ENCODE measurements at places on chromosomes 5 and 9.

DNA sequence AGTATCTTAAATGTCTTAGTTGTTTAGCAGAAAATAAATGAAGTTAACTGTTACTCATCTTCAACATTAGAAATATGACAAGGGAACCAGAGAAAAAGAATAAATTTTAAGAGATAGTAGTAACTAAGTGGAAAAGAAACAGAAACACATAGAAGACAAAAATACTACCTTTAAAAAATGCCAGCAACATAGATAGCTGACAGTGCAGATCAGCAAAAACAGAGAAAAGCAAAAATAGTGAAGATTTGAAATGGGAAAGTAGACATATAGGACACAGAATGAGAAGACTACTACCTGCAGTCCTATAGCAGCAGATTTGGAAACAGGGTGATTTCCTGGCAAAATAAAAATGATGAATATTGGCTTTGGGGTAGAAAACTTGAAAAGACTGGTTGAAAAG, 48.5 kb downstream of the ICE1 start:
- H3K27me3 ChIP-seq: no peaks in the 10 kb centered on the region
- H3K27ac ChIP-seq: no peak overlapping the region
- no peaks in the 10 kb centered on the region for H3K4me1 ChIP-seq
- DNase-seq: no peak

GRCh38 chr5:141843156-141843927, 34.9 kb downstream of the PCDH1 start:
- no peak overlapping the region for H3K4me3 ChIP-seq
- peak; percentile 87 for DNase-seq
- H3K27ac ChIP-seq: no peak overlapping the region
- H3K36me3 ChIP-seq: no peaks in the 10 kb centered on the region
- no peaks in the 10 kb centered on the region for H3K27me3 ChIP-seq

DNA sequence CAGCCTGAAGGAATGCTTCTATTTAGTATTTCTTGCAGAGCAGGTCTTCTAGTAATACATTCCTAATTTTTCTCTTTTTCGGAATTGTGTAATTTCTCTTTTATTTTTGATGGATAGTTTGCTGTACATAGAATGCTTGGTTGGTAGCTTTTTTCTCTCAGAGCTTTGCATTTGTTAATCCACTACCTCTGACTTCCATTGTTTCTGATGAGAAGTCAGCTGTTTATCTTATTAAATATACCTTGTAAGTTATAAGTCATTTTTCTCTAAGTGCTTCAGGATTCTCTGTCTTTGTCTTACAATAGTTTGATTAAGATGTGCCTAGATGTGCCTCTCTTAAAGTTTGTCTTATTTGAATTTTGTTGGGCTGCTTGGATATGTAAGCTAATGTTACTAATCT, 101.9 kb downstream of the HTR1A start:
- H3K36me3 ChIP-seq: no peaks in the 10 kb centered on the region
- H3K27ac ChIP-seq: no peak overlapping the region
- no peaks in the 10 kb centered on the region for H3K4me1 ChIP-seq

- DNase-seq: peak; percentile 86
- H3K27ac ChIP-seq: no peak overlapping the region
- peaks cover 13% of the 10 kb centered on the region for H3K4me1 ChIP-seq
- no peaks in the 10 kb centered on the region for H3K36me3 ChIP-seq
- no peak overlapping the region for H3K4me3 ChIP-seq
Observed at GRCh38 chr9:132991351-132992300, 13.1 kb downstream of the GFI1B start.

GRCh38 chr9:130327070-130327780, 61.7 kb downstream of the HMCN2 start:
- H3K27me3 ChIP-seq: no peaks in the 10 kb centered on the region
- H3K36me3 ChIP-seq: no peaks in the 10 kb centered on the region
- no peak overlapping the region for H3K27ac ChIP-seq
- peaks cover 5% of the 10 kb centered on the region for H3K4me1 ChIP-seq
- peak; percentile 93 for DNase-seq

GRCh38 chr5:111223101-111223786, 940 bp upstream of the CAMK4 start:
- peak overlapping the region; percentile 81 for H3K4me3 ChIP-seq
- peaks cover 36% of the 10 kb centered on the region for H3K27me3 ChIP-seq
- H3K36me3 ChIP-seq: no peaks in the 10 kb centered on the region
- H3K27ac ChIP-seq: no peak overlapping the region
- no peak for DNase-seq

GRCh38 chr9:17587113-17587512, 8.2 kb downstream of the SH3GL2 start:
- no peak overlapping the region for H3K4me3 ChIP-seq
- no peaks in the 10 kb centered on the region for H3K36me3 ChIP-seq
- DNase-seq: no peak
- peaks cover 7% of the 10 kb centered on the region for H3K4me1 ChIP-seq
- peaks cover 7% of the 10 kb centered on the region for H3K27me3 ChIP-seq

GRCh38 chr5:105632043-105632442, 2038.7 kb downstream of the EFNA5 start:
- H3K27me3 ChIP-seq: no peaks in the 10 kb centered on the region
- H3K4me3 ChIP-seq: no peak overlapping the region
- no peak overlapping the region for H3K27ac ChIP-seq
- no peak for DNase-seq
- no peaks in the 10 kb centered on the region for H3K4me1 ChIP-seq

GRCh38 chr5:66164044-66164790, 20.1 kb downstream of the SREK1 start:
- no peak overlapping the region for H3K27ac ChIP-seq
- DNase-seq: no peak
- H3K36me3 ChIP-seq: peaks cover 97% of the 10 kb centered on the region
- H3K4me3 ChIP-seq: no peak overlapping the region

- DNase-seq: no peak
- peak overlapping the region; percentile 62 for H3K4me3 ChIP-seq
- H3K27me3 ChIP-seq: peaks cover 34% of the 10 kb centered on the region
- H3K36me3 ChIP-seq: no peaks in the 10 kb centered on the region
Observed at GRCh38 chr5:10493884-10494283, 52.2 kb downstream of the ROPN1L start.

GRCh38 chr9:69093471-69094103, 58.0 kb downstream of the FXN start:
- peaks cover 8% of the 10 kb centered on the region for H3K4me1 ChIP-seq
- no peak overlapping the region for H3K27ac ChIP-seq
- H3K36me3 ChIP-seq: no peaks in the 10 kb centered on the region
- no peak overlapping the region for H3K4me3 ChIP-seq
